Pancreas (tissue), 10 donors: ENCODE measurements at places on chromosomes 1 and 21.

DNA sequence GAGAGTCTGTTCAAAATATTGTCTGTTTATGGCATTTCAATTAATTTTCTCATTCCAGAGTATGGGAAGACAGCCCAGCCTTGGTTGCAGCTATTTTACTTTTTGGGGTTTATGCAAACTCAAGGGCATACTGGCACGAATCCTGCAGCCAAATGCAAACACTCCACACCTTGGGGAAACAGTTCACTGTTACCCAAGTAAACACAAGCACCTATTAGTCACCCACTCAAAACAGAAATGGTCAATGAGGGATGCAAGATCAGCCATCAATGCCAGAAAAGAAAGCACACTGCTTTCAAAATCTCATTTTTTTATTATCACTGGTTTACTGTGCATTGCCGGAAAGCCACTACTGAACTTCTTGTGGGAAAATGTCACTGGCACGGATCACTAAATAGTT lies 170.6 kb downstream of the RUNX1 start:
- H3K27me3 ChIP-seq: no peaks in the 10 kb centered on the region
- H3K4me3 ChIP-seq: no peak overlapping the region
- H3K27ac ChIP-seq: peak overlapping the region; percentile 55
- no peaks in the 10 kb centered on the region for H3K36me3 ChIP-seq
- H3K4me1 ChIP-seq: peaks cover 4% of the 10 kb centered on the region
- peak; percentile 25 for DNase-seq

DNA sequence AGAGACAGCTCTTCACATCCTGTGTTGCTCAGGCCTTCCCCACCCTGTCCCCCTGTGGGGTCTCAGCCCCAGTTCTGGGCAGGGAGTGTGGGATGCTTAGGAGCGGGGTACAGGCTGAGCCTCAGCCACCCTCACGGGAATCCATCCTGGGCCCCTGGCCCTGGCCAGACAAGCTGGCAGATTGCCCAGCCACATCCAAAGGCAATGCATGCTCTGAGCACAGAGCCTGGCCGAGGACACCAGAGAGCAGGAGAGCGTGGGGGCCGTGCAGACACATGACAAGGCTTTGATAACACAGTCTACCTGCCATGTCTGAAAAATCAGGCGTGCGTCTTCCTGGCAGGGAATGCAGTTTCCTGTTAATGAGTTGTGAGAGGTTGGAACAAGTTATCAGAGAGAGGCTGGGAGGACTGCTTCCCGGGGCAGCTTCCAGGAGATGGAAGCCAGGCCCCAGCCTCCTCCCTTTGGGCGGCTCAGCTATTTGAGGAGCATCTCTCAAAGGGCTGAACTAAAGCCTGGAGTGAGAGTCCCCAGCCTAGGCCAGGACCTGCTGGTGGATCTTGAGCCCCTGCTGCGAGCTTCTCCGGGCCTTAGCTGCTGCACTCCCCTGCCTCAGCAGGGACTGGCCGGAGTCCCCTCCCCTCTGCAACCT lies 72.2 kb upstream of the SELENON start:
- H3K4me3 ChIP-seq: no peak overlapping the region
- peaks cover 27% of the 10 kb centered on the region for H3K4me1 ChIP-seq
- peak; percentile 78 for DNase-seq
- H3K36me3 ChIP-seq: no peaks in the 10 kb centered on the region
- no peaks in the 10 kb centered on the region for H3K27me3 ChIP-seq

GRCh38 chr21:39124681-39125251 lies 58.5 kb downstream of the PSMG1 start:
- no peak overlapping the region for H3K27ac ChIP-seq
- no peaks in the 10 kb centered on the region for H3K4me1 ChIP-seq
- no peaks in the 10 kb centered on the region for H3K36me3 ChIP-seq
- H3K27me3 ChIP-seq: no peaks in the 10 kb centered on the region
- no peak for DNase-seq
- H3K4me3 ChIP-seq: no peak overlapping the region

DNA sequence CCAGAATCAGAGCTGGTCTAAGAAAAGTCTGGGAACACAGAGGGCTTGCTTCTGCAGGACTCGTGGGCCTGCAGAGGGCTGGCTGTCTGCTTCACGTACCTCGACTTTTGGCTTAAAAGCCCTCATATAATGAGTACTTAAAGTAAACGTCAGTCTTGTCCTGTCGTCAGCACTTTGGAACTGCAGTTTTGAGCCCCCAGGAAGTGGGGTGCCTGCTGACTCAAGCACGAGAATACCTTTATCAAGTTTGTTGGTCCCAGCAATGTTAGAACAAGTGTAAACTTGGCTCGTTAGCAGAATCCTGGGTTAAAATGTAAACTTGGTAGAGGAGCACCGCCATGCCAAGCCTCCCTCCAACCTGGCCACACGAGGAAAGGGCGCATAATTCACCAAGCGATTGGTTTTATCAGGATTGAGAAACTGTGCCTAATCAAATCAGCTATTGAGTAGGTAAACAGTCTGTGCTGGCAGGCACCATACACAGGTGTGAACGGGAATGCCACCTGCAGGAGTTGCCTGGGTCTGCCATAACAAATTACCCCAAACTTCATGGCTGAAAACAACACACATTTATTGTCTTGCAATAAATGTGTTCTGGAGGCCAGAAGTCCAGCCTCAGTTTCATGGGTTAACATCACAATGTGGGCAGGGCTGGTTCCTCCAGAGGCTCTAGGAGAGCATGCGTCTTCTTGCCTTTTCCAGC lies 45.0 kb upstream of the FHAD1 start:
- peak overlapping the region; percentile 72 for H3K27ac ChIP-seq
- no peaks in the 10 kb centered on the region for H3K27me3 ChIP-seq
- no peak overlapping the region for H3K4me3 ChIP-seq
- DNase-seq: peak; percentile 90
- H3K4me1 ChIP-seq: peaks cover 75% of the 10 kb centered on the region
- no peaks in the 10 kb centered on the region for H3K36me3 ChIP-seq

DNA sequence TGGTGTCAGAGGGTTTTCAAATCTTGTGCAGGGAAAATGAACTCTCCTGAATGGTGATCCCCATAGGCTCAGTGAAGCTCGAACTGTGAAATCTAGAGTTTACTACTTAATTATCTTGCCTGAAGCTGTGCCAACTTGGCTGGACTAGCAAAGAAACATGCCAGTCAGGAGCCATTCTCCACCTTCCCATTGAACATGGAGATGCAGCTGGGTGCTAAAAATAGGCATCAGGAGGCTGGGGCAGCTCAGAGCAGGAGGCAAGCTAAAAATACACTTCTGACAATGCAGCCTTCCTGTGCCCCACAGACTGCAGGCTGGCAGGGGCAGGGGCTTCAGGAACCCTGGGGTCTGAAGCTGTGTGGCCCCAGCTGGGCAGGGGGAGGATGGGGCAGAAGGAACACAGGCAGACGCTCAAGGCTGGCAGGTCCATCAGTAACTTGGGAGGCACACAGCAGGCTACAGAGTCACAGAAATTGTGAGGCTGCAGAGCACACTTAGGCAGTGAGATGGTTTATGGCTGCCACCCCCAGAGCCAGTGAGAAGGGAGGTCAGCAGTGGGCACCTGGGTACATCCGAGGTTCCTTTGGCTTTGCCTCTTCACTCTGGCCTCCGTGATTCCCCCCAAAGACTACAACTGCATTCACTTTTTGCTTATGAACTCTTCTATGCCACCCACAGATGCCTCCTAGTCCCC lies 155.4 kb upstream of the KCND3 start:
- peaks cover 5% of the 10 kb centered on the region for H3K4me1 ChIP-seq
- no peak overlapping the region for H3K4me3 ChIP-seq
- no peaks in the 10 kb centered on the region for H3K36me3 ChIP-seq
- no peak overlapping the region for H3K27ac ChIP-seq
- no peaks in the 10 kb centered on the region for H3K27me3 ChIP-seq

DNA sequence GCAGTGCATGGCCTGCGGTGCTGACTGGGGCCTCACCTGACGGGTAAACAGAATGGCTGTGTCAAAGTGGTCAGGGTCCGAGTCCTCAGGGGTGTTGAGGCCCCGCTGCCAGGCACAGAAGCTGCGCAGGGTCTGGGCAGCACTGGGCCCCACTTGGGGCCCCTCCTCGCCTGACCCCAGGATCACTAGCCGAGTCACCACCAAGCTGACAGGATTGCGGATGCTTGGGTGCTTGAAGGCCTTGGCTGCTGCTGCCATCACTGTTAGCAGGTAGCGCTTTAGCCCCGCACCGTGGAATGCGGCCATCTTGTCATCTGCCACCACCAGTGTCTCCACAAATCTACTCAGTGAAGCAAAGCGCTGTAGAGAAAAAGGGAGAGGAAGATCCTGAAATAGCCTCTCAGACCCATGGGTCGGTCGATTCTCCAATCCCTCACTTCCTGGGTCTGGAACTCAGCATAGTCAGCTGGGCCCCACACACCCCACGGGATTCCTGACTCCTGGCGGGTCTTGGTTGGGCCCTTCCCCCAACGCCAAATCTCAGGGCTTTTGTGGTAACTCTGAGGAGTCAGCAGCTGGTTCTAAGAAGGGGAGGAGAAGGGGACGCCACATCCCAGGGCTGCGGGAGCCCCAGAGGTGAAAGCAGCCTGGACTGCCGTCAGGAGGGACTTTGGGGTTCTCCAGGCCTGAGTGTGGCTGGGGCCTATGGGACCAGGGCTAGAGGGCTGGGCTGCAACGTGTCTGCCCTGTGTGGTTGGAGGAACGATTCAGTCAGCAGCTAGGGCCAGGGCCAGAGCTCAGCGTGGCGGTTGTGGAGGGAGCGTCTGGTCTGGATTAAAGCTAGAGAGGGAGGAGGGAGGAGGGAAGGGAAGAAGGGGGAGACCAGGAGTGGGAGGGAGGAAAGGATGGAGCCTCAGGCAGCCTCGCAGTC lies 2.1 kb downstream of the ADAMTS4 start:
- DNase-seq: no peak
- peaks cover 4% of the 10 kb centered on the region for H3K4me1 ChIP-seq
- no peaks in the 10 kb centered on the region for H3K36me3 ChIP-seq
- no peaks in the 10 kb centered on the region for H3K27me3 ChIP-seq
- H3K4me3 ChIP-seq: no peak overlapping the region

GRCh38 chr1:9355503-9355902 lies 62.8 kb downstream of the SPSB1 start:
- no peak overlapping the region for H3K27ac ChIP-seq
- DNase-seq: no peak
- H3K4me3 ChIP-seq: no peak overlapping the region
- H3K27me3 ChIP-seq: no peaks in the 10 kb centered on the region
- no peaks in the 10 kb centered on the region for H3K4me1 ChIP-seq
- no peaks in the 10 kb centered on the region for H3K36me3 ChIP-seq

GRCh38 chr1:190578526-190578925 lies 100.9 kb upstream of the BRINP3 start:
- DNase-seq: no peak
- H3K36me3 ChIP-seq: no peaks in the 10 kb centered on the region
- H3K27me3 ChIP-seq: no peaks in the 10 kb centered on the region
- no peaks in the 10 kb centered on the region for H3K4me1 ChIP-seq

DNA sequence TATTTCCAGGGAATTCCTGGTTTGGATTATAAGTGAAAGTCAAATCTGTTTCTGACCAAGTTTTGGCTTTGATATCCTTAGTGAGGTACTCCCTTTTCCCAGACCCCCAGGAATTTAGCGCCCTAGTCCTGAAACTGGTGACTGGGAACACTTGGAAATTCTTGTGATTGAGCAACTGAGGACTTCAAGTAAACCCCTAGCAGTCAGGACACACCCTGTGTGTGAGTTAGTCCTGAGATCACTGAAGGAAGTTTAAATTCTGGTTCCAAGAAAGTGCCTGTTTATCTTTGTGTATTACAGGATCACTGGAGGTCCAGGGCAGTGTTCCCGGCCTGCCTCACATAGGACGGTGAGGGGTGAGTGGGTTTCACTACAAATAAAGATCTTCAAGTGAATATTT lies 95.1 kb upstream of the F3 start:
- H3K27me3 ChIP-seq: no peaks in the 10 kb centered on the region
- DNase-seq: no peak
- H3K36me3 ChIP-seq: no peaks in the 10 kb centered on the region
- no peak overlapping the region for H3K4me3 ChIP-seq
- H3K27ac ChIP-seq: peak overlapping the region; percentile 34

GRCh38 chr1:113874012-113874879 lies 2.7 kb upstream of the PTPN22 start:
- peaks cover 28% of the 10 kb centered on the region for H3K4me1 ChIP-seq
- H3K4me3 ChIP-seq: no peak overlapping the region
- H3K27ac ChIP-seq: peak overlapping the region; percentile 12
- no peaks in the 10 kb centered on the region for H3K36me3 ChIP-seq
- no peaks in the 10 kb centered on the region for H3K27me3 ChIP-seq
- peak; percentile 47 for DNase-seq

DNA sequence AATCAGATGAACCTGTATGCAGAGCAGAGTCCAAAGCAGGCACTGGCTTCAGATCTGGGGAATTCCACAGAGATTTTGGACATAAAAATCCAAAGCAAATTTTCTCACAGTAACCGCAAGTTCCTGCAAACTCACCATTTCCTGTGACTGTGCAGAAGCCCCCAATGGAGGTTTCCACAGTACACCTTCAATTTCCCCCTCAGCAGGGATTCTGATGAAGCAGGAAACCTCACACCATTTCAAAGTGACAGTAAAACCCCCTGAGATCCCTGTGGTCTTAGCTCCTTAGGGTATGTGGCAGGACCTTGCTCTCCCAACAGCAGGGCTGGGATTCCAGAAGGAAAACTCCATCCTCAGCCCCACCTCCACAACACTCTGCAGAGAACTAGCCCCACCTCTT lies 6.0 kb upstream of the TGFBR3 start:
- H3K4me1 ChIP-seq: no peaks in the 10 kb centered on the region
- no peaks in the 10 kb centered on the region for H3K36me3 ChIP-seq
- H3K4me3 ChIP-seq: no peak overlapping the region
- H3K27ac ChIP-seq: no peak overlapping the region
- no peak for DNase-seq

GRCh38 chr1:202531472-202531811 lies 178.8 kb downstream of the SYT2 start:
- H3K4me3 ChIP-seq: no peak overlapping the region
- no peaks in the 10 kb centered on the region for H3K27me3 ChIP-seq
- H3K27ac ChIP-seq: no peak overlapping the region
- peaks cover 17% of the 10 kb centered on the region for H3K4me1 ChIP-seq

DNA sequence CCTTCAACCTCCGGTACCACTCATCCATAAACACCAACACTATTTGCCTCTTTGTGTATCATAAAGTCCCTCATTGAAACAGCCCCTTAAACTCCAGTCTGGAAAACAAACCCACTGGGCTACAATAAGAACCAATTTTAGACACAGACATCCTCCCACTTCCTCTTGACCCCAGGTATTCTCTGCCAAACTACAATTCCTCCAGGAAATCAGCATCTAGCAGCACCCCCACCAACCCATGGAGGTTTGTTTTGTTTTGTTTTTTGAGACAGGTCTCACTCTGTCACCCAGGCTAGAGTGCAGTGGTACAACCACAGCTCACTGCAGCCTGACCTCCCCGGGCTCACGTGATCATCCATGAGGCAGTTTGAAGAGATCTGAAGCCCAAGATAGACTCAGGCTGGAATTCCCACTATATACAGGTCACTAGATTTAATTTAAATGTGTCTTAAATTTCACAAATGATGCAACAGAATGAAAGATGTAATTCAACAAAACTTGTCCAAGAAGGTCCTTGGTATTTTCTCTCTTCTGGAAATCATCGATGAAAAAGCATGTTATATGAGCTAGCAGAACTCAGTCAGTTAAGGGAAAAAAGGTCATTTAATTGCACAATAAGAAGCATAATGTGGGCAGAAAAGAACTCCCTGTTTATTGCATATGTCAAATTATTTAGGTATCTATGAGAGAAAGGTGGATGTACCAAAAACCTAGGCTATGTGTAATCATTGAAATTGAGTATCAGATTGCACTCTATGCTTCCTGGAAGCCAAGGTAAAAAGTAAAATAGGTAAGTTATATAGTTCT lies 30.3 kb downstream of the TCP10L start:
- DNase-seq: no peak
- no peak overlapping the region for H3K27ac ChIP-seq
- H3K4me3 ChIP-seq: no peak overlapping the region
- H3K27me3 ChIP-seq: no peaks in the 10 kb centered on the region
- H3K36me3 ChIP-seq: no peaks in the 10 kb centered on the region
